Mucosa of gallbladder (tissue), 1 donor: ENCODE measurements at places on chromosomes 1 and 21. TPM values are rescaled to one million over a fixed set of nuclear protein-coding genes. Genes with fewer than 3 reads are reported as not detected.
A peak's percentile ranks its signal among the peaks of the same experiment; 100 is the strongest.

MFAP2 gene
- 19.8 TPM for total RNA-seq

KIF2C gene
- 1.6 TPM for total RNA-seq

IL20 gene
- not detected for total RNA-seq

TTC24 gene
- 0.60 TPM for total RNA-seq

RPE65 gene
- total RNA-seq: not detected

TP73 gene
- total RNA-seq: 0.17 TPM

EXO1 gene
- 1.8 TPM for total RNA-seq

C2CD4D gene
- total RNA-seq: 1.2 TPM

DIRAS3 gene
- 14.0 TPM for total RNA-seq

SLC41A1 gene
- 40.5 TPM for total RNA-seq

PDIK1L gene
- 19.0 TPM for total RNA-seq

DNA sequence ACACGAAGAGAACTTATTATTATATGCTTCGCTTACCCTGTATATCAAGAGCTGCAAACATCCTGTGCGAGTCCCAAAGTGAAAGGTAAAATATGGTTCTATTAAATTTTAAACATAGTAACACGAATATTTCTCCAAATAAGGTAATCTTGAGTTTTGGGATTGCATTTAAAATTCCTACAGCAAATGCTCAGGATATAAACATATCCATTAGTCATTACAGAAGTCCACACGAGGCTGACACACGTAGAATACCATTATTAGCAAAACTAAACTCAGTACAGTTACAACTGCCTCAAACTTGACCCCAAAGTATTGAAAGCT lies 282 bp upstream of the LYPLAL1 start:
- DNase-seq: no peak

DNA sequence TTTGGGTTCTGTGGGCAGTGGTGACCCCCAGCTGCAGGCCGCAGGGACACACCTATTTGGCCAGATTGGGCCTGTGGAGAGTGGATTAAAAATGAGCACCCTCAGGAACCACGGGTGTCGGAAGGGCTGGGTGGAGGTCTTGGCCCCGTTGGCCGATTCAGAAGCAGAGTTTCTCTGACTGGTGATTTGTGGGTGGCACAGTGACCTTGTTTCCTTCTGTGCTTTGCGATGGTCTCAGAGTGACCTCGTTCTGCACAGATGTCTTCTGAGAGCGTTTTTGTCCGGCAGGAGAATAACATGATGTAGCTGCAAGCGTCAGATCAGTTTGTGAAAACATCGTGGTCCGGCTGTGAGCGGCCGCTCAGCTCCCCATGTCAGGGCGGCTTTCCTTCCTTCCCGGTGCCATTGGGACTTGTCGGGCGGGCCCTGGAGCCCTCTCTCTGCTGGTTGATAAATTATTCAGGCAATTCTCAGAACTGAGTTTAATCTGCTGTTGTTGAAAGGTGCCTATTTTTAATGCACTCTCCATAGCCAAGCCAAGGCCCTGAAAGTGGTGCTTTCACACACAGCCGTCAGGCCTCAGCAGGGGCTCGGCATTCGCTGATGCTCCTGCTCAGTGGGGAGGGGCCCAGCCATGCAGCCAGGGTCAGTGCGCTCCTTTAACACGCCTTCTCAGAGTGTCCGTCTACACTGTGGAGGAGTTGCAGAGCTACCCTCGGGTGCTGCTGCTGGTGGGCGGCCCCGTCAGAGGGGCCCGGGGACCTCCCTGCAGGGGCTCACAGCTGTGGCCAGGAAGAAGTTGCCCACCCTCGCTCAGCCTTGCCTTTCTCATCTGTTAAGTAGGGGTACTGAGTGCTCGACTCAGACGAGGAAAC lies 26.8 kb downstream of the TRPM2 start:
- DNase-seq: no peak

DNA sequence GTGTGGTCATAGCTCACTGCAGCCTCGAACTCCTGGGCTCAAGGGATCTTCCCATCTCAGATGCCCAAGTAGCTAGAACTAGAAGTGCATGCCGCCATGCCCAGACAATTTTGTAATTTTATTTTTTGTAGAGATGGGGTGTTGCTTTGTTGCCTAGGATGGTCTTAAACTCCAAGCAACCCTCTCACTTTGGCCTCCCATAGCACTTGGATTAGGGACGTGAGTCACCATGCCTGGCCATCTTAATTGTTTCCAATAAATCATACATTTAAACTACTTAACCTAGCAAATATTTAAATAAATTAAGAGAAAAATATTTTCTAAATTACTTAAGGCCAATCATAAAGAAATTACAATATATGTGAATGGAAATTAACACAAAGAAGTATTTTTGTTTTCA lies 35.1 kb upstream of the ADGRL4 start:
- DNase-seq: no peak

- peak; percentile 69 for DNase-seq
These were observed 148.7 kb downstream of the ADSS2 start for GRCh38 chr1:244302876-244303609.

- DNase-seq: peak; percentile 49
These were observed 20.6 kb downstream of the RUNX3 start for GRCh38 chr1:24909388-24909898.

GRCh38 chr1:190098756-190099155 lies 378.9 kb downstream of the BRINP3 start:
- DNase-seq: no peak

- DNase-seq: no peak
These were observed 12.0 kb downstream of the PRDX6 start for GRCh38 chr1:173489149-173489600.

- DNase-seq: no peak
These were observed 192.2 kb upstream of the C8B start for GRCh38 chr1:57157818-57158603.

DNA sequence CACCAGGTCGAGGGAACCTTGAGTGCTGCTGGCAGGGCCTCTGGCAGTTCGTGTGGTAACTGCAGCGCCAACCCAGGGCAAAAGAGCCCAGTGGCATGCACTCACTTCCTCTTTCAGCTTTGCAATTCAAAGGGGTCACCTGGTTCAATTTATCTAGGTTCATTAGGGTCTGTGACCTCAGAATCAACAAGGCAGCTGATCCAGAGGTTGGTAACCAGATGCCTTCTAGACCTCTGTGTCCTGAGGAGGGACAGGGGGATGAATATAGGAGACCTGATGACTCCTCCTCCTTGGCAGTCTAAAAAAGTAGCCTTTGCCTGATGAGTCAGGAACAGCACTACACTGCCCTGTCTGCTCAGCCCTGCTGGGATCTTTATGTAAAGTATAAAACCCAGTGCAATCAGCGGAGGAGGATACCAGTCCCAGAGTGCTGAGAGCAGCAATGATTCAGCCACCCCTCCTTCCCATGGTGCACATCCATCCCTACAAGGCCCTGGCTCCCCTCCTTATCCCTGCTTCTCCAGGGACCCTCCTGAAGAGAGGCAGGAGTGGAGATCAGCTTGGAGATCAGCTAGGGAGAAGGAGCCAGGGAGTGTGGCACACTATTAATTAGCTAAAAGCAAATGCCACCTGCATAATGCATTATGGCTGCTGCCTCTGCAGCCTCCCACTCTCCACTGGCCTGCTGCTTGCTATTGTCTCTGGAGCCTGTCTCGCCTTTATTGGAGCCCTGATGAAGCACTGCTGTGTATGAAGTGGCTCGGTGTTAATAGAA lies 11.2 kb upstream of the FMOD start:
- no peak for DNase-seq

- no peak for DNase-seq
These were observed 28.6 kb upstream of the CITED4 start for GRCh38 chr1:40890771-40891170.

DNA sequence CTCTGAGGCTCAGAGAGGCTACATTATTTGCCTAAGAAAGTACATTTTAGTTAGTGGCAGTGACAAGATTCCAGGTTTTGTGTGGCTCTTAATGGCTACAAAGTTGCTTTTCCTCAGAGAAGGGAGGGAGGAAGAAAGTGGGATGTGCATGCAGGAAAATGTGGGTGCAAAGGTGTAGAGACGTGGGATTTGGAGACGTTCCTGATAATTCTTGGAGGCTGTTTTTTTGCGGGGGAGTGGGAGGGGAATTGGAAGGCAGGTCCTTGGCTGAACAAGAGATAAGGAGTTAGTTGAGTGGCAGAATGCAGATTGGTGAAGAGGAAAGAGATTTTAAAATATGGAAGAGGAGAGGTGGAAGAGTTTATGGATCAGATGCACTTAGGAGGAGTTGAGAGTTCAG lies 258.1 kb downstream of the GRIK3 start:
- no peak for DNase-seq

GRCh38 chr1:28965271-28965870 lies 51.0 kb downstream of the EPB41 start:
- no peak for DNase-seq

DNA sequence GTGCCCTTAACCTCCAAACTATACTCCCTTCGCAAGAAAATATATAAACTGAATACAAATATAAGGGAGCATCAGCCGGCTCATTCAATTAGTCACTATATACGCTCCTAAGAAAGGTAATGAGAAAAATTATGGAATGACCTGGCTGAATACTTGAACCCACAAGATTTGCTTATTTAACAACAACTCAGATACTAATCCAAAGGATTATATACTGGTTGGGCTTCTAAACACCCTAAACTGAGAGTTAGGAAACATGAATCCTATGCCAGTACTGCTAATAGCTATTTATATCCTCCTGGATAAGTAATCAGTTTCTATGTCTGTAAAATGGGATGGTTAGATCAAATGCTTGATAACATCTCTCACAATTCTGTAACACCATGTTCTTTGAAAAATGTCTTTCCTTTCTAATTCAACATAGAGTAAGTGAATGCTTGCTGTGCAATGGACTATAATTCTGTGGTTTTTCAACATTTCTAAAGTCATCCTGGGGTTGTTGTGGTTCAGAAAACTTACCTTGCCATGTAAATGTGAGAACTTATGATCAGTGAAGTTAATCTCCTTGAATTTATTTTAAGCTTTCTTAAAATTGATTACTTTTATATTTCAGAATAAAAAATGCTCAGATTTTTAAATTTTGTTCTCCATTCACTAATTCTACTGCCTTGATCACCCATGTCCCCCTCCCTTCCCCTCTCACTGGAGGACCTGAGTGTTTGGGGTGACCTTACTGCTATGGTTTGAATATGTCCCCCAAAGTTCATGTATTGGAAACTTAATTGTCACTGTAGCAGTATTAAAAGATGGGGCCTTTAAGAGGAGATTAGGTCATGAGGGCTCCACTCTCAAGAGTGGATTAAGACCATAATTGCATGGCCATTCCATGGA lies 14.5 kb downstream of the DUSP10 start:
- no peak for DNase-seq

DNA sequence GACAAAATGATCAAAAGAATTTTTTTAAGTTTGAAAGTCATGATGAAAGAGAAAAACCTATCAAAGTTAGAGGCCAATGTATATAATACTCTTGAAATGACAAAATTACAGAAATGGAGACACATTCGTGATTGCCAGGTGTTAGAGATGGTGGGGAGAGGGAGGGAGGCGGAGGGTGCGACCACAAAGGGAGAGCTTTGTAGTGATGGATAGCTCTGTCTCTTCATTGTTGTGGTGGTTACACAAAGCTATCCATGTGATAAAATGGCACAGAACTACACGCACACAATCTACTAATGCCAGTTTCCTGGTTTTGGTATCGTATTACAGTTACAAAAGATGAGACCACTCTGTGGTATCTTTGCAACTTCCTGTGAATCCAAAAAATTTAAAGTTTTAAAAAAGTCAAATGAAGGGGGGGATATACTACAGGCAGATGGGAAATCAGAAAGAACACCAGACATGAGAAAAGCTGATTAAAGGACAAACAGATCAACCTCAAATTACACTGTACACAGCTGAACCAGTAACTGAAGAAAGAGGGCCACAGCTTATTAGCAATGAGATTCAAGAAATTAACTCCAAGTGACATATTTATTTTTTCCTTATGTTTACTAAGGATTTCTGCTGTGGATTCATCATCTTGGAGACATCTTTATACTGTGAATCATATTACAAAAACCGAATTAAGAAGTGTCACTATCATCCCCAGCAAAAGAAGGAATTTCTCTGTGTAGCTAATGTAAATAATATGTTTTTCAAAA lies 199.1 kb downstream of the SLC45A1 start:
- no peak for DNase-seq

DNA sequence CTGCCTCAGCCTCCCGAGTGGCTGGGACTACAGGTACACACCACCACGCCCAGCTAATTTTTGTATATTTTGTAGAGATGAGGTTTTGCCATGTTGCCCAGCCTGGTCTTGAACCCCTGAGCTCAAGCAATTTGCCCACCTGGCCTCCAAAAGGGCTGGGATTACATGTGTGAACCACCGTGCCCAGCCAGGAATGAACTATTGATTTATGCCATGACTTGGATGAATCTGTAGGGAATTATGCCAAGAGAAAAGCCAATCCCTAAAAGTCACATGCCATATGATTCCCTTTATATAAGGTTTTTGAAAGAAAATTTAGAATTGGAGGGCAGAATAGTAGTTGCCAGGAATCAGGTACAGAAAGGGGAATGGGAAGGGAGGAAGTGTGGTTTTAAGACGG lies 19.1 kb upstream of the SLC45A3 start:
- DNase-seq: no peak

GRCh38 chr21:45972353-45972715 lies 9.2 kb upstream of the COL6A1 start:
- DNase-seq: peak; percentile 12

GRCh38 chr1:24544239-24544638 lies 11.6 kb upstream of the NCMAP start:
- DNase-seq: no peak
